ENCODE measurements at places on chromosomes 1 and 21.
A peak's percentile ranks its signal among the peaks of the same experiment; 100 is the strongest.

GRCh38 chr21:46618738-46619379 lies 14.0 kb upstream of the S100B start:
- no peak for DNase-seq

DNA sequence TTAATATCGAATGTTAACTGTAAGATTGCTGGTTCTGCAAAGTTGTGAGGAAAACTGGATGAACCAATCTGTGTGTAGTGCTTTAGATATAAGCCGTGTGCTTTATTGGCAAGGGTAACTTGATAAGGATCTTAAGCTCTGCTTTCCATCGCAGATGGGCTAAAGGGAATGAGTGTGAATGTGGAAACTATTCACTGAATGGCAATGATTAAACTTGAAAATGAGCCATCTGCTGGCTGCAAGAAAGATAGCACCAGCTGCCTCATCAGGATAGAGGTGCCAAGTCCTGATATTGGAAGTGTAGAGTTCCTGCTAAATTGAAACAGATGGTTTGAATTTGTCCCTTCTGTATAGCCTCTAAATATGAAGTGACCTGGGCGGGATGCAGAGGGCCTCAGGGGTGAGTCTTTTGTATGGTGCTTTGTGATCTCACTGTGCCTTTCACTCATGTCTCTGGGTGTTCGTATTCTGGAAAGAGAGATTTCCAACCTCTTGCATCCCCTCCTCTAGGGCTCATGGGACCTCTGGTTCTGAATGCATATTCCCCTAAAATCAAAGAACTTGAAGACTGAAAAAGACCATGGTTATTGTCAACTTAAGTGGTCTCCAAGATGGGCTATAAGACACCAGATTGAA lies 9.2 kb downstream of the FCRL3 start:
- no peak for DNase-seq

DNA sequence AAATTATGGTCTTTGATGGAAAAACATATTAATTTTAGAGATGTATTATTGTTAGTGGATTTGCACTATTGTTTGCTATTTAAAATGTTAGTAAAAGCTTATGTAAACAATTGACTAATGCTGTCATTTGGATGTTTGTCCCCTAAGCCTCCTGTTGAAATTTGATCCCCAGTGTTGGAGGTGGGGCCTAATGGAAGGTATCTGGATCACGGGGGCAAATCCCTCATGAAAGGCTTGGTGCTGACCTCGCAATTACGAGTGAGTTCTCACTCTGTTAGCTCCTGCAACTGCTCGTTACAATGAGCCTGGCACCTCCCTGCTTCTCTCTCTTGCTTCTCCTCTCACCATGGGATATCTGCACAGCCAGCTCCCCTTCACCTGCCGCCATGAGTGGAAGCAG lies 14.3 kb downstream of the TMEM35B start:
- DNase-seq: no peak

DNA sequence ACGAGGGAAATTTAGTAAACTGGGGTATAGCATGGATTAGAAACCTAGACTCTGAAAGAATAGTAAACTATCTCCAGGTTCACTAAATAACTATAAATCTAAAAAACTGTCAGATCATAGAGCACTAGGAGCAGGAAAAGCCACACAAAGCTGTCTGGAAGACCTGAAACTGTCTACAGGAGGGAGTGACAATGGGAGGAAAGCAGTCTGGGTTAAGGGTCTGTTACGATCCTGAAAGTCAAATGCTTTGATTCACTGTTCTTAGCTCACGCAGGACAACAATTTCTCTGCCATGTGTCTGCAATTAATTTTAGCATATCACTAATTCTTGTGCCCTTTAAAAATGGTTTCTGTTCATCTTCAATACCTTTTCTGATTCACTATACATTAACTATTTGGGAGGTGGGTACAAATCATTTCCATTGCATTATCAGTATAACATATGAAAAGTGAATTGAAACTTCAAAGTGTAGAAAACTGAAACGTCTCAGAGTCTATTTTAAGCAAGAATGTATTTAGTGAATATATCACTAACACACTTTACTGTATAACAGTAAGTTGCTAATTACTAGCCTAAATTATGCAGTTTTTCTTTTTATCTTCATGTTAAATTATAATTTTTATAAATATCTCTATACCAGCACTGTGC lies 18.4 kb downstream of the CEP170 start:
- no peak for DNase-seq

DNA sequence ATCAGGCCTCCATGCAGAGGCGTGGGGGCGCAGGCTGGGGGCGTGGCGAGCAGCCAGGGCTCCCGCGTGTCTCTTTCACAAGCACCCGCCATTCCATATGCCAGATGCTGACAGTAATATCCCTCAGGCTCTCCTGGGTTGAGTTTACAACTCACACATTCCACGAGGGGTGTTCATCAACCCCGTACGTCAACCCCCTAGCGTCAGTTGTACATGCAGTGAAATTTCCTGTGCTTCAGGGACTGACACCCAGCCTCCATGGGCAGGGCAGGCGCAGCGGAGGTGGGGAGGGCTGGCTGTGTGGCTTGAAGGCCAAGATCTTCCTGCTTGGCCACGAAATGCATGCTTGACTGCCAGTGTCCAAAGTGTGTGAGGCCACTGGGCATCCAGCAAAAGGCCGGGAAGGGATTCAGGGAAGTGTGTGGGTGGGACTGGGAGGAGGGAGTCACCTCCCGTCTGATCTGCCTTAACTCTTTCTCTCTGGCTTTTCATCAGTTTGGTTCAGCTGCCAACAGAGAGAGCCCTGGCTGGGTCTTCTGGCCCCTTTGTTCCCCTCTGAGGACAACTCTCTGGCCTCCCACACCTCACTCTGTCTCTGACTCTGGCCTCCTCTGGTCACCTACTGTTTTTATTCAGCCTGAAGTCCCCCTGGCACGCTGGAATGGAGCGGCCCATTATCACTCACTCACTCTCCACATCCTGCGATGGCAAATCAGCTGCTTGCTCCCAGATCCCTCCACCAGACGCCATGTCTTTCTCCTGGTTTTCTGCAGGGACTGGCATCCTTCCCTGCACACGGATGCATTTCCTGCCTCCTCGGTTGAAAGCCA lies 33.8 kb downstream of the CLIC6 start:
- no peak for DNase-seq

DNA sequence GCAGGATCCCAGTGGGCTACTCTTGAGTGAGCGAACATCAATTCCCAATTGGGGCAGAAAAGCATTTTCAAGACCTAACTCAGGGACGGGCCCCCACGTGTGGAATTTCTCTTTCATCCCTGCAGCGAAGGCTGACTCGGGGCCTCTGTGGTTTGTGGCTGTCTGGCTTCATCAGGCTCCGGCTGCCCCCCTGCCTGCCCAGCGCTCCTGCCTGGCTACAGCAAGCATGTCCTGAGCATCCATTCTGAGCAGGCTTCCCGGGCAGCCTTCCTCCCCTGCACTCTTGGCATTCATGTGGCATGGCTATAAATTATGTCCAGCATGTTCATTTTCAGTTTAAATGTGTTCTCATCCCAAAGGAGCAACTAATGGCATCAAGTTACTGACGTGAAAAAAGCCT lies 588.1 kb downstream of the KIF26B start:
- peak; percentile 42 for DNase-seq

All from right kidney (tissue), 9 donors.